ENCODE measurements at places on chromosomes 3 and 15. TPM values are rescaled to one million over a fixed set of nuclear protein-coding genes. Genes with fewer than 3 reads are reported as not detected.

NR2E3 gene
- total RNA-seq = not detected

TMEM212 gene
- total RNA-seq = not detected

LCTL gene
- 0.23 TPM for total RNA-seq

CEP152 gene
- 1.5 TPM for total RNA-seq

DCUN1D1 gene
- total RNA-seq = 13.2 TPM

RETNLB gene
- not detected for total RNA-seq

DAPK2 gene
- 3.0 TPM for total RNA-seq

MYL3 gene
- total RNA-seq = 0.12 TPM

CASR gene
- not detected for total RNA-seq

LRRIQ4 gene
- not detected for total RNA-seq

RAB6B gene
- total RNA-seq = 0.09 TPM

TM2D3 gene
- 35.5 TPM for total RNA-seq

MINAR1 gene
- 0.70 TPM for total RNA-seq

PLD1 gene
- 9.5 TPM for total RNA-seq

SYNPR gene
- not detected for total RNA-seq

ISG20 gene
- total RNA-seq = 2.0 TPM

Measured in pericardium fibroblast (primary cell).